ENCODE measurements at places on chromosomes 3 and 15.
A peak's percentile ranks its signal among the peaks of the same experiment; 100 is the strongest.

DNA sequence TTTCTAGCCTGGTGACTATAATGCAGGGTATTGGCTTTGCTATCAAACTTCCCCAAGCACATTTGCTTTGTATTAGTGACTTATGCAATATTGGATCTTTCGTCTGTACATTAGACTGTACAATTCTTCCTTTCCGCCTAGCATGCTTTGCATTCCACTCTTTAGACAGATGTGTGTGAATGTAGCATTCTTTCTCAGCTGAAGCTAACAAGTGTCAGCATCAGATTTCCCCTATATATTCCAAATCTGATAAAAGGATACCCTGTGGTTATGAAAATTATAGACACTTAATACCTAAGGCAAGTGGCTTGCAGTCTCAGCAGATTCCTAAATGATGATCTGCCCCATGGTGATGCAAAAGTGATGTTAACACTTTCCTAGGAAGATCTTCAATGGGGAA lies 360.1 kb downstream of the CNTN4 start:
- no peak for DNase-seq

- DNase-seq = no peak
Measured at GRCh38 chr15:94097552-94097951, 133.8 kb upstream of the MCTP2 start.

- no peak for DNase-seq
Measured at GRCh38 chr3:138493804-138494606, 59.6 kb downstream of the ESYT3 start.

DNA sequence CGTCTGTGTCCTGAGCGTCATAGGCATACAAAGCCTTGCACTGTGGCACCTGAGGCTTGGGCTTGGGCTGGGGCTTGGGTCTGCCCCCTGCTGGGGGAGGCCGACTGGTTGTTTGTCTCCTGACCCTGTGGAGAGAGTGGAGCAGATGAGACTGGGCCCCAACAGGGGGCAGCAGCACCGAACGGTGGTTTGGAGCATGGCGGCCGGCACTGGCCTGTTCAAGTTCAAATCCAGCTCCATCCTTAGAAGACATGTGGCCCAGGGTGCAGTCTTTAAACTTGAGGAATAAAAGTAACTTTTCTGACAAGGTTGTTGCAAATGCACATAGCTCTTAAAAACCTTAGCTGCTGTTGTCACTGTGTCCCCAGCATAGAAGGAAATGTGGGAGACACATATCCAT lies 33.3 kb downstream of the CCNB2 start:
- DNase-seq = no peak

DNA sequence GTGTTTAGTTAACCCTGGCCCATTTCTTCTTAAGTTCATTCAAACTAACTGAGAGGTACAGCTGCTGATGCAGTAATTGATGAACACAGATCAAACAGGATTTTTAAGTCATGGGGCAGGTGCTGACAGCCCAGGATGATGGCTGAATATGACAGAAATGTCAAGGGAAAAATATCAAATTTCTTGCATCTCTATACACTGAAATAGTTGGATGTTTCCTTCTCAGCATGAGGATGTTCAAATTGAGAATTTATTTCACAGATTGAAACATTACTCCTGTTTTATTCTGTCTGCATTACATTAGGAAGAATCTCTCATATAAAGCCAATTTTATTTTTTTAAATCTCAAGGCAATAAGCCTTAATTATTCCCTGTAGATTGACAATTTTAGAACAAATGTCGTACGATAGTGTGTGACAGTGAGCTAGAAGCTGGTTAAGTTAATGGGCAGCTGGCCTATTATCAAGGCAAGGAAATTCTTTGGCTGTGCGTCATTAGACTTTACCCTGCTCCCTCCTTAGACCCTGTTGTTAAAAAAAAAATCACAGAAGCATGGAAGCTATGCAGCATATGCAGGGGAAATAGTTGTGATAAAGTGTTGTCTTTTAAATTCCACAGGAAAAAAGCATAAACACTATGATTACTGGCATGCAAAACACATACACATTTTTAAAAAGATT lies 183.8 kb upstream of the KCNMB2 start:
- no peak for DNase-seq

GRCh38 chr15:32659340-32660155 lies 18.0 kb downstream of the SCG5 start:
- peak; percentile 78 for DNase-seq

DNA sequence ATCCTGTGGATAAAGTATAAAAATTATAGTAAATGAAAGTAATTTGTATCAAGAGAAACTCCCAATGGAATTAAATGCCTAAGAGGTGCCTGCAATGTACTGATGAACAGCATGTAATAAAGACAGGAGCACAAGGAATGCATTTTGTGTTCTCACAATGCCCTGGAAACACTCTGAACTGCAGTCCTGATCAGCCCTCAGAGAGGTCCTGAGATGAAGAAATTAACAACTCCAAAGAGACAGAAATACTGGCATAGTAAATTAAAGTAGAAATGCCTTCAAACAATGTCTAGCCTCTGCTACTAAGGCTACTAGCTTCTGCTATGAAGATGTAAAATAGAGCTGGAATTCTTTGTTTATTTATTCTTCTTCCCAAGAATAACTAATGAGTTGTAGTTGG lies 59.9 kb downstream of the CFAP20DC start:
- DNase-seq = no peak

- no peak for DNase-seq
Measured at GRCh38 chr15:45333550-45333949, 44.8 kb downstream of the GATM start.

DNA sequence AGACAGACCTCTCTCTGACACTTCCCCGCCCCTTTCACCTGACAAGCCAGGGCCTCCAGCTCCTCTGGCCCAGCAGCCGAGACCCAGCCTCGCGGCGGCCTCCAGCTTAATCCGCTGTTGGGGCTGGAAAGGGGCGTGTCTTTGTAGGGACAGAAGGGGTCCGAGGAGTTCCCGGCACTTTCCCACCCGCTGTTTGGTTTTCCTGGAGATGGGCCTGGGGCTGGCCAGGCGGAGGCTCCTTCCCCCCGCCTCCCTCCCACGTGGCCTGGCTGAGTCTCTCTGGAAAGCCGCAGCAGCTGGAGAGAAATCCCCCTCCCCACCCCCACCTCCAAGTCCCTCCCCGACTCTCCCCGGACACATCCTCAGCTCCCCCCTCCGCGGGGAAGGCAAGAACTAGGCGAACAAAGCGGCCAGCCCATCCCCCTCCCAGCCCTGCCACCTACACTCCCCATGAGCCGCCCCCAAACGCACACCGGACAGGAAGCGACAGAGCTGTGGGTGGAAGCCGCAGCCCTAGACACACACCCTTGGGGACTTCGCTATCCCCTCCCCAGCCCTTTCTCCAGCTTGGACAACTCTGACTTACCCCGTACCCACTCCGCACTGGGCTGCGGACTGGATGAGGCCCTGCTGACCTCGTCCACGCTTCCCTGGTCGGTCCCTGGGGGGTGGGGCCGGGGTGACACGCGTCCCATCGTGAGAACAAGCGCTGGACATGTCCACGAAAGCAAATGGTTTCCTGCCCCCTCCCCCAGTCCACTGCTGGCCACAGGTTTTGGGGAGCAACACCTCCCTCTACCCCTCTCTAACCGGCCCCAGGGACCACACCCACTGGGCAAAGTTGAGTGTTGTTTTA lies 1.2 kb downstream of the IGDCC4 start:
- DNase-seq = no peak

- DNase-seq = no peak
Measured at GRCh38 chr3:171379281-171379680, 80.9 kb downstream of the TNIK start.

DNA sequence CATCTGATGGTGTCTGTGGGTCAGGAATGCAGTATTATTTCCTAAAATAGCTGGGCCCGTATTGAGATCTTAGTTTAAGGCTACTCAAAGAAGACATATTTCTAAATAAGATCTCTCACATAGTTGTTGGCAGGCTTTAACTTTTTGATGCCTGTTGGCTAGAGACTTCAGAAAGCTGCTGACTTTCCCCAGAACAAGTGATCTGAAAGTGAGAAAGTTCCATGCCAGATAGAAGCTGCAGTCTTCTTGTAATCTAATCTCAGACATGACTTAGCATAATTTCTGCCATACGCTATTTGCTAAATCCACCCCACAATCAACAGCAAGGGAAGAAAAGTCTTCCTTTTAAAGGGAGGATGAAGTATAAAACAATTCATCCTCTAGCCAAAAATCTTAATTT lies 867.1 kb downstream of the IGSF11 start:
- DNase-seq = no peak

DNA sequence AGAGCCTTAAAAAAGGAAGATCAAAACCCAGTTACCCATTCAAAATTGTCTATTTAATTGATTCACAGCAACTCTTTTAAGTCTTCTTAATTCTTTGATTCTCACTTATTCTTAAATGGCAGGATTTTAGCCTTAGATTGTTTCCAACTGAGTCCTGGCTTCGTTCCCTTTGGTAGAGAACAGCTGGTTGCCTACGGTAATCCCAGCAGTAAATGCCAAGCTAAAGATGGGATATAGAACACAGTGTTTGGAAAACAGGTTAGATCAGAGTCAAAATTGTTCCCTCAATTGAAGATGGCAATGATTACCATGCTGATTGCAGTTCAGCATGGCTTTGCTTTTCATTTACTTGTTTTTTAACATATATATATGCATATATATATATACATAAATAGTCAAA lies 300.9 kb downstream of the PYDC2 start:
- DNase-seq = no peak

GRCh38 chr3:151404316-151404715 lies 19.8 kb upstream of the P2RY12 start:
- DNase-seq = no peak

GRCh38 chr3:146476094-146476740 lies 6.9 kb upstream of the PLSCR2 start:
- DNase-seq = no peak

DNA sequence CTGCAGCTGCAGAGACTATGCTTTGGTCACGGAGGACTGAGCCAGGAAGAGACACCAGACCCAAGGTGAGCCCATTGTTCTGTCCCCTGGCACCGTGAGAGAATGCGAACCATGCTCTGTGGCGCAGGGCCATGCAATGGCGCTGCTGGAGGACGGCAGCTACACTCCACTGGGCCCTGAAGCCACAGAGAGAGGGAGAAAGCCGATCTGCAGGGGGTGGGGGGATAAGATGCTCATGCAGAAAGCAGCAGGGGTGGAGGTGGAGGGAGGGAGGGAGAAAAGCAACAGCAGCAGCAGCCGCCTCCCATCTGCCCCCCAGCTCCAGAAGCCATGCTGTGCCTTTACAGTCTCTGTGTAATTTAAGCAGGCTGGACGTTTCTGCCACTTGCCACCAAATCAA lies 5.3 kb downstream of the BDH1 start:
- no peak for DNase-seq

DNA sequence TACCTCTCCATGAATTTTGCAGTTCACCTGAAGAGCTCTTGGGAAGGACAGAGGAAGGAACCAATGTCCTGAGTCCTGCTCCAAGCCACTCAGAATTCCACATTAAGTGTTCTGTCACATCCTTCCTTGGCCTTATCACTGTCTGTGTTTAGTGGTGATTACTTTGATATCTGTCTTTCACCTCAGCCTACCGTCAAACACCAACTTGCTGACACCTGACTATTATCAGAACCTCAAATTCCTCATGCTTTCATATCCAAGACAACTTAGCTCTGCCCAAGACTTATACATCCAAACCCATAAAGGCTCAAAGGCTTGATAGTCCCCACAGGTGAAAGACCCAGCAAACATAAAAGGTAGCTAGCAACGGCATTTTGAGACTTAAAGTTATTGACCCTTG lies 280.0 kb downstream of the MEX3B start:
- DNase-seq = peak; percentile 85

DNA sequence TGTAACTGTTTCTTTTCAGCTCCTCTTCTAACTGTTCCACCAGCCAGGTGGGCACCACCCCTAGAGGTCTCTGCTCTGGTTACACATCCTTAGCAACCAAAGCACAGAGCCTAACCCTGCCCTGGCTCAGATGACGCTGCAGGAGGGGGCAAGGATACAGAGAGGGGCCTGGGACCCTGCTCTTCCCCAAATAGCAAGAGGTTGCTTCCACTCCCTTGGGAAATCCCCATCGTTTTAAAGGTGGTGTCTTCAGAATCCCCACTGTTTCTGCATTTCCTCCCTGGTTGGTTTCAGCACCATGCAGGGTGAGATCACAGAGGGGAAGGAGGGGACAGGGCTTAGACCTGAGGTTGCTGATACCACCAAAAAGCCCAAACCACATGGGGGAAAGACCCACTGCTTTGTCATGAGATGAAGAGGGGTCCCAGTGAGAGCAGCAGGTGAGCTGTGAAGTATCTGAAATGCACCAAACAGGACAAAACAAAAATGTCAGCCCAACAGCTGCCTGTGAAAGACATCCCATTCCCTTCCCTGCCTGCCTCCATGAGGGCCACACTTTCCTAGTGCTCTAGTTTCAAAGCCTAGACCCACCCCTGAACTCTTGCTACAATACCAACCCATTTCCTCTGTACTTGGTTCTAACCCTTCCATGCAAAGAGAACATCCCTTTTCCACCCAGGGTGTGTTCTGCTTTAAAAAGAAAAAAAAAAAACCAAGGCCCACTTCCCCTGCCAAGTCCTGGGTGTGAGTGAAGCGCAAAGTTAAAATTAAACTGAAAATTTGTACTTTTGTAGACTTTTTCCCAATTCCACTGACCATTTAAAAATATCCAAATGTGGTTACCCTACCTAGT lies 29.0 kb downstream of the ANP32A start:
- no peak for DNase-seq

GRCh38 chr3:55654123-55654760 lies 167.1 kb upstream of the WNT5A start:
- no peak for DNase-seq

GRCh38 chr3:134486577-134487041 lies 752 bp downstream of the CEP63 start:
- DNase-seq = no peak

- no peak for DNase-seq
Measured at GRCh38 chr3:26106228-26106627, 316.3 kb downstream of the OXSM start.

GRCh38 chr3:70829092-70829491 lies 516.7 kb upstream of the MDFIC2 start:
- DNase-seq = no peak

DNA sequence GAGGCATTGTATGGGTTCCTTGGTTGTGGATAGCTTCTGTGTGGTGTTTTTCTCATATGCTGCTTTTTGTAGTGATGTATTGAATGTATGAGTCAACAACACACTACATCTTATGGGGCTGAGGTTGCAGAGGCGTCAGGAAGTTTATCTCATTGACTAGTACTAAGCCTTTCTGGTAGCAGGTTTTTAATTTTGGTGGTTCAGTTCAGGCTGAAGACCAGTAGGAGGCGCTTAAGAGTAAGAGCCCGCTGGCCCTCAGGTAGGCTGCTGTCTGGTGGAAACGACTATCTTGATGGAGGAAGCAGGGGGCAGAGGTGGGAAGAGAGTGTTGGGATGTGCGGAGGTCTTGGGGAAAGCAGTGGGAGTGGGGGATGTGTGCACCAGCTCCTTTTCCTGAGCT lies 62.4 kb downstream of the RTP4 start:
- no peak for DNase-seq

DNA sequence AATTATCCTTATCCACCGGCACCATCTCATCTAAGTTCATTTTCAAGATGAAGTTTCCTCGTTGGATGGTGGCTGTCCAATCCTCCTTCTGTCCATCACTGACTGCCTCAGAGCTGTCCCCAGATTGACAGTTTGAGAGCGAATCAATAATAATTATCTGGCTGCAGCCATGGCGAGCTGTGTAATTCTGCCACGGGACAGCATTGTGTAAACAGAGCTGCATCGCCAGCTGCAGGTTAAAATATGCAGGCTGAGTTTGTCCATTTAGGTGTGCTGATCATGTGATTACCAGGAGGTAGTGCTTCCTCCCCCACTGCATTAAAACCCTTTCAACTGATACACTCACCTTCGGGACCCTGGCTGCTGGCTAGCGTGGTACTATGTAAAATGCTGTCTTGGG lies 461.9 kb upstream of the ONECUT1 start:
- DNase-seq = no peak

GRCh38 chr15:48447058-48447457 lies 115.8 kb downstream of the DUT start:
- DNase-seq = no peak

Data from esophagus muscularis mucosa (tissue), 4 donors.